ENCODE measurements at places on chromosomes 7 and 10. TPM values are rescaled to one million over a fixed set of nuclear protein-coding genes. Genes with fewer than 3 reads are reported as not detected.

Gene IL2RA
- total RNA-seq = not detected

Gene WNT8B
- total RNA-seq = not detected

Gene CLRN3
- not detected for total RNA-seq

Gene FOXP2
- 3.8 TPM for total RNA-seq

Gene ELMO1
- total RNA-seq = 2.2 TPM

Gene CTNNA3
- total RNA-seq = not detected

Gene ASB10
- not detected for total RNA-seq

Gene NDUFB2
- total RNA-seq = 56.5 TPM

Gene OR2A1
- 0.36 TPM for total RNA-seq

Gene PDE6C
- total RNA-seq = not detected

Measured in osteoblast (primary cell).